ENCODE measurements at places on chromosomes 5 and 9. TPM values are rescaled to one million over a fixed set of nuclear protein-coding genes. Genes with fewer than 3 reads are reported as not detected.
A peak's percentile ranks its signal among the peaks of the same experiment; 100 is the strongest.

DNA sequence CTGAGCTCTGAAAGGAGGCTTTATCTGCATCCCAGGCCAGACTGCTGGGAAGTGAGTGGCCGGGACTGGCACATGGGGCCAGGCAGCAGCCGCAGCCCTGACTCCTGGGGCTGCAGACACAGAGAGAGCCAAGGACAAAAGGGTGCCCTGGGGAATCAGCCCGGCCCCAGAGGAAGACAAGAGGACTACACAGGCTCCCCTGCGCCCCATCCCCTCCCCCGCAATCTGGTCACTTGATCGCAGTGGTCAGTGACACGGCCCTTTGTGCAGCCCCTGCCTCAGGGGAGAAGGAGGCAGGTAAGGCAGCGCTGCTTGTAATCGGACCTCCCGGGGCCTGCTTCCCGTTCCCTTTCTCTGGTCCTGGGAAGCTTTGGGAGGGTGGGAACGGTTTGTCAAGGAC, 55.5 kb upstream of the FUBP3 start:
- no peak for DNase-seq
- H3K36me3 ChIP-seq = no peaks in the 10 kb centered on the region
- H3K27ac ChIP-seq = no peak overlapping the region
- peaks cover 2% of the 10 kb centered on the region for H3K27me3 ChIP-seq

DNA sequence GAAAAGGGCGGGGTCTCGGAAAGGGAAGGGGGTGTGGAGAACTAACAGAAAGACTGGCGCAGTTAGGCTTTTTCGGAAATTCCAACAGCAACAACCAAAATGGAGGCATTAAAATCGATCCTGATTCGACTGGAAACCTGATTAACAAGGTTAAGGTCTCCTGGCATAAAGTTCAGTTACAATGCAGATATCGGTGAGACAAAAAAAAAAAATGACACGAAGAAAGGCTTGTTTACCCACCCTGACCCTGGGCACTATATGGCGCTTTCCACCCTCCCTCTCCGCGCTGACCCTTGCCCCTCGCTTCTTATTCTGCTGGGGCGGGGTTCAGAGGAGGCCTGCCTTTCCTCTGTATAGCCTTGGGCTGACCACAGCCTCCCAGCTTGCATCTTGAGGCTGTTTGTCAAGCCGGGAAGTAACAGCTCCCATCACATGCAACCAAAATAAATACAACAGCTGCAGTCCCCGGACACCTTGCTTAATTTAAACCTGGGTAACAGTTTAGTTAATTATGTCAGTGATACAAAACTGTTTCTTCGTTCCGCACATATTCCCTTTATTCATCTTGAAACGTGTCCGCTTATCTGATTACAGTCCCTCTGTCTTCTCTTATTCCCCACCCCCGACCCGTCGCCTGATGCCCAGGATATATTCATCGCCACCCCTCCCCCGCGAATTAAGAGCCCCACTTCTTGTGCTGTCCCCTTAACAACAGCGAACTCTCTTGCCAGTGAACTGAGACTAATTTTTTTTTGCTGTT, 795 bp upstream of the PJA2 start:
- no peaks in the 10 kb centered on the region for H3K27me3 ChIP-seq
- H3K4me1 ChIP-seq = peaks cover 52% of the 10 kb centered on the region
- DNase-seq = peak; percentile 23
- peaks cover 7% of the 10 kb centered on the region for H3K36me3 ChIP-seq
- H3K4me3 ChIP-seq = peak overlapping the region; percentile 92

- no peak overlapping the region for H3K4me3 ChIP-seq
- H3K27me3 ChIP-seq = no peaks in the 10 kb centered on the region
- H3K36me3 ChIP-seq = no peaks in the 10 kb centered on the region
- DNase-seq = no peak
- H3K27ac ChIP-seq = no peak overlapping the region
- H3K4me1 ChIP-seq = no peaks in the 10 kb centered on the region
Measured at GRCh38 chr5:144634138-144634537, 463.5 kb downstream of the KCTD16 start.

GRCh38 chr9:86350006-86350760, 4.0 kb downstream of the TUT7 start:
- no peak for DNase-seq
- peaks cover 54% of the 10 kb centered on the region for H3K36me3 ChIP-seq
- peaks cover 72% of the 10 kb centered on the region for H3K4me1 ChIP-seq
- H3K27me3 ChIP-seq = peaks cover 6% of the 10 kb centered on the region

- no peak overlapping the region for H3K27ac ChIP-seq
- no peak for DNase-seq
- H3K27me3 ChIP-seq = no peaks in the 10 kb centered on the region
- H3K4me3 ChIP-seq = no peak overlapping the region
Measured at GRCh38 chr9:37155601-37156000, 35.2 kb downstream of the ZCCHC7 start.

DNA sequence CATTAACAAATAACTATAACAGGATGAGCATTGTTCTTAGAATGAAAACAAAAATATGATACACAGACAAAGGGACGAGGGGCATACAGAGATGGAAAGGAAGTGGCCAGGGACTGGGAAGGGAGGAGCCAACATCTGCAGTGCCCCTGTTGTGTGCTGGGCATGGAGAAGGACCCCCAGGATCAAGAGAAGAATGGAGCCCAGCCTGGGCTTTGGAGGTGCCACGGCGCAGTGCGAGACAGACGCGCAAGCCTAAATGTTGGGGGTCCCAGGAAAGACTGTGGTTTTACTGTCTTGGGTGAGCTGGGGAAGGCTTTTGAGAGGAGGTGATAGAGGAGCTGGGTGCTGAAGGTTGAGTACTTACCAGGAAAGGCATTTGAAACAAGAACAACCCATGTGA, 28.4 kb upstream of the DUSP1 start:
- no peak for DNase-seq
- H3K4me1 ChIP-seq = peaks cover 12% of the 10 kb centered on the region
- H3K27me3 ChIP-seq = no peaks in the 10 kb centered on the region
- H3K36me3 ChIP-seq = no peaks in the 10 kb centered on the region

DNA sequence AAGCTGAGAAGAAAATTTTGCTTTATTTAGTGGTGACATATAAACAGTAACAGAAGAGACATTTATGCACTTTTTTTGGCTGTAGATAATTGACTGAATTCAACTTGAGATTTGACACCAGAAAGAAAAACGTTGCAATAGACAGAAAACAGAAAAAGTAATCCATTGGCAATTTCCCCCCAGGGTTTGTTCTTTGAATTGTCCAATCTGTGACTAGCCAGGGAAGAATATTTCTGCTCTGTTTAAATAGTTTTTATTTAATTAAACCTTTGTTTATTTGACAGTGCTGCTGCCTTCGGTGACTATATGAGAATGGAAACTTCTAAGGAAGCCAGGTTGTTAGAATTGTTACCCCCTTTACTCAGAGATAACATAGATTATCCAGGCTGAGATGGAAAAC, 210.6 kb downstream of the DEPDC1B start:
- no peak overlapping the region for H3K4me3 ChIP-seq
- no peak for DNase-seq
- H3K27ac ChIP-seq = no peak overlapping the region
- H3K4me1 ChIP-seq = no peaks in the 10 kb centered on the region
- H3K36me3 ChIP-seq = no peaks in the 10 kb centered on the region

GRCh38 chr5:73388740-73389139, 59.8 kb downstream of the FOXD1 start:
- no peak overlapping the region for H3K4me3 ChIP-seq
- peaks cover 60% of the 10 kb centered on the region for H3K27me3 ChIP-seq
- H3K27ac ChIP-seq = no peak overlapping the region
- peaks cover 27% of the 10 kb centered on the region for H3K4me1 ChIP-seq
- peaks cover 12% of the 10 kb centered on the region for H3K36me3 ChIP-seq

GRCh38 chr9:93810028-93810971, 144.9 kb downstream of the BARX1 start:
- no peak overlapping the region for H3K27ac ChIP-seq
- peaks cover 2% of the 10 kb centered on the region for H3K27me3 ChIP-seq
- no peak for DNase-seq
- no peak overlapping the region for H3K4me3 ChIP-seq
- no peaks in the 10 kb centered on the region for H3K4me1 ChIP-seq

DNA sequence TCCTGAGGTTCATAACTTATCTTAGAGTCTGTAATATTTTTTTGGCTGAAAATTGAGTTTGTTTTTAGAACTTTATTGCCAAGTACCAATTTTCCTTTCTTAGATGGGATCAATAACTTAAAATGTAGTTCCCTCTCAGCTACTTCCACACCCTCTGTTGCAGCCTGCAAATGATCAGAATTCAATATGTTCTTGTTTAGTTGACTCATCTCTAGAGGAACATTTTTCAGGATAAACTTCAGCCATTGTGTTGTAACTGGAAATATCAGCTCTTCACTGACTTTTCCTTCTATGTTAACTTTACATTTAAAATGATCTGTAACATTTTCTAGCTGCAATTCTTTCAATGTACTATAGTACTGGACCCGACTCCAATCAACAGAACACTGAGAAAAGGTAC, 115.7 kb downstream of the ESM1 start:
- no peak overlapping the region for H3K27ac ChIP-seq
- H3K36me3 ChIP-seq = no peaks in the 10 kb centered on the region
- H3K27me3 ChIP-seq = peaks cover 73% of the 10 kb centered on the region
- no peak for DNase-seq
- peaks cover 30% of the 10 kb centered on the region for H3K4me1 ChIP-seq

- H3K36me3 ChIP-seq = no peaks in the 10 kb centered on the region
- no peak overlapping the region for H3K4me3 ChIP-seq
- no peak for DNase-seq
Measured at GRCh38 chr9:133525677-133526076, 918 bp upstream of the MYMK start.

DNA sequence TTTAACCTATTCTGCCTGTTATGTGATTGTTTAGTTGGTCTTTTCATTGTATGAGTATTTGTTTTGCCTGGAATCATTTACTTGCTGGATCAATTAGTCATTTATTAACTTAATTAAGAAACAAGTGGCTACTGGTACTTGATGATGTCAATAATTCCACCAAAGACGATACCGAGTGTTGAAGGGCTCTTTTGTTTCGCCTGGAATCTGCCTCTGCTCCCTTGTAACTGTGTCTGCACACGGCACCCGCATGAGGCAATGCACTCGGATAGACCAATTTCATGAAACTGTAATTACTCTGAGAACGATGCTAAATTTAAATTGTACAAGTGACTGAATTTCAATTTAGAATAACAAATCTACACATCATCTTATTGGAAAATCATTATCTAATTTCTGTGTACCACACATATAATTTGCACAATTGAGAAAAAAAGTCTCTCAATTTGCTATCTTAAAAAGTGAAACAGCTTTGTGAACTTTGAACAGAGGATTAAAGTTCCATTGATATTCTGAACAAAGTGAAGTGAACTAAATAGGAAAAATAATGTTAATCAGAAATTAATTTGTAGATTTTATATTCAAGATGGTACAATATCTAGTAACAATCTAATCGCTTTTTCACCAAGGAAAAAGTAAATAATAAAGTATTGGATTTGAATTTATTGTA, 143.2 kb downstream of the CTNND2 start:
- H3K4me3 ChIP-seq = no peak overlapping the region
- no peak for DNase-seq
- no peak overlapping the region for H3K27ac ChIP-seq

GRCh38 chr9:16105168-16106020, 552.6 kb downstream of the CCDC171 start:
- no peak overlapping the region for H3K4me3 ChIP-seq
- H3K27me3 ChIP-seq = no peaks in the 10 kb centered on the region
- no peaks in the 10 kb centered on the region for H3K4me1 ChIP-seq

GRCh38 chr5:157384971-157385709, 74.9 kb upstream of the NIPAL4 start:
- no peaks in the 10 kb centered on the region for H3K27me3 ChIP-seq
- no peak overlapping the region for H3K27ac ChIP-seq
- DNase-seq = no peak
- peaks cover 18% of the 10 kb centered on the region for H3K4me1 ChIP-seq
- no peak overlapping the region for H3K4me3 ChIP-seq

DNA sequence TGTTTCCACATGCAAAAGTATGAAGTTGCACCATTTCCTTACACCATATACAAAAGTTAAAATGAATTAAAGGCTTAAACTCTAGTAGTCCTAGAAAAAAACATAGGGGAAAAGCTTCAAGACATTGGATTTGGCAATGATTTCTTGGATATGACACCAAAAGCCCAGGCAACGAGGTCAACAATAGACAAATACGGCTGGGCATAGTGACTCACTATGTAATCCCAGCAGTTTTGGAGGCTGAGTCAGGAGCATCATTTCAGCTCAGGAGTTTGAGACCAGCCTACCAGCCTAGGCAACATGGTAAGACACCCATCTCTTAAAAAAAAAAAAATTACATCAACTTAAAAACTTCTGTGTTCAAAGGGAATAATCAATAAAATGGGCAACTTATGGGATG, 30.9 kb upstream of the SREK1 start:
- H3K36me3 ChIP-seq = no peaks in the 10 kb centered on the region
- no peaks in the 10 kb centered on the region for H3K27me3 ChIP-seq
- no peak for DNase-seq
- no peak overlapping the region for H3K4me3 ChIP-seq

DNA sequence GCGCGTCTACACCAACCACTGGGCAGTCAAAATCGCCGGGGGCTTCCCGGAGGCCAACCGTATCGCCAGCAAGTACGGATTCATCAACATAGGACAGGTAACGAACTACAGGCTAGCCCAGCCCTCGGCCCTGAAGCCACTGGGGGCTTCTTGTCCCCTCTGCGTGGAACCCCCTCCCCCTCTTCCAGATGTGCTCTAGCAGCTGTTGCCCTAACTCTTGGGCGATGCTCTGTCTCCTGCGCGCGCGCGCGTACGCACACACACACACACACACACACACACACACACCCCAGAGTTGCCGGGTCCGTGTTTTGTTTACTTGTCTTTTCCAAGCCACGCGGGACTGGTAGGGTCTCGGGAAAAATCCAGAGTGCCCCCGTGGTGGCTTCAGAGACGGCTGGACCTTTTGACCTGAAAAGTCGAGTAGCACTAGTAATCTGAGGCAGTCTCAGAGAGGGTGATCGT, 836 bp downstream of the PCSK5 start:
- peak; percentile 18 for DNase-seq
- peaks cover 5% of the 10 kb centered on the region for H3K36me3 ChIP-seq
- H3K4me1 ChIP-seq = peaks cover 35% of the 10 kb centered on the region
- peak overlapping the region; percentile 53 for H3K27ac ChIP-seq

DNA sequence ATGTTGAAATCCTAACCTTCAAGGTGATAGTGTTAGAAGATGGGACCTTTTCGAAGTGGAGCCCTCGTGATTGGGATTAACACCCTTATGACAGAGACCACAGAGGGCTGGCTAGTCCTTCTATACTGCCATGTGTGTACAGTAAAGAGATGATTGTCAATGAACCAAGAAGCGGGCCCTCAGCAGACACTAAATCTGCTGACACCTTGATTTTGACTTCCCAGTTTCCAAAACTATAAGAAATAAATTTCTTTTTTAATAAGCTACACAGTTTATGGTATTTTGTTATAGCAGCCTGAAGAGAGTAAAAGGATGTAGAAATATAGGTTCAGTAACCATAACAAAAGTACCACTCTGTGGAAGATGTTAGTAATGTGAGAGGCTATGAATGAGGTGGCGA, 419.0 kb upstream of the NUDT12 start:
- no peak overlapping the region for H3K27ac ChIP-seq
- no peaks in the 10 kb centered on the region for H3K27me3 ChIP-seq
- H3K4me1 ChIP-seq = no peaks in the 10 kb centered on the region
- no peak overlapping the region for H3K4me3 ChIP-seq

Gene TUSC1
- 0.47 TPM for total RNA-seq

Gene C5
- total RNA-seq = 1.2 TPM

Gene MYMK
- total RNA-seq = not detected

Gene ANKRD18B
- 3.5 TPM for total RNA-seq

Gene ZNF300
- 0.56 TPM for total RNA-seq

Gene ACER2
- 1.3 TPM for total RNA-seq

Gene AK1
- total RNA-seq = 17.2 TPM

Gene TLE1
- total RNA-seq = 0.12 TPM

Gene BNC2
- not detected for total RNA-seq

Gene IFNK
- not detected for total RNA-seq

Gene INSL6
- not detected for total RNA-seq
